Karpas-422 (cell line): ENCODE measurements at places on chromosomes 5 and 9.

DNA sequence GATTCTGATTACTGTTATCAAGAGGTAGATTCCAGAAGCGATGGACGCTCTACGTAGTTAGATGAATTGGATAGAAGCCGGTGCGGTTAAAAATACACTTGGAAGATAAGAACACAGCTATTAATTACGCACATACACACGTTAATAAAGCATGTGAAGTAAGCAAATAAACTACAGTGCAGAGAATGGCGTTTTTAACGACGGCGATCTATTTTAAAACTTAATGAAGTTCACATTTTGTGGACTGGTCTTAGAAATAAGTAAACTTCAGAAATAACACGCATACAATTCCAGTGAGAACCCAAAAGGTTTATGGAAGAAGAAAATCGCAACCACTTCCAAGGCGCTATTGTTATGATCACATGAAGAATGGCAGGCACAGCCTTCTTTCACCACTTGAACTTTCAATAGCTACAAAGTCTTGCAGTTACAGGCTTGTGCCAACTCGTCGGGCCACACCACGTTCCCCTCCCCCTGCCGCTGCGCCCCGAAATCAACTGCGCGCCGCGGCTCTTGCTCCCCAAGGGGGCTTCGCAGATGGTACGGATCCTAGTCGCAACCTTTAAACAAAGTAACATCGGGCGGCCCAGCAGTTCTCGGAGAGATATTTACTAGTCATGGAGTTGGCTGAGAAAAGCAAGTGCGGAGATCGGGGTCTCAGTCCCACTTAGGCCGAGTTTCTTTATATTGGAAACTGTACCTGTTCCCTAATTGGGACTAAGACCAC lies 866 bp upstream of the SEMA6A start:
- DNase-seq = peak; percentile 44

GRCh38 chr5:71938895-71939294 lies 168.4 kb upstream of the MAP1B start:
- no peak for DNase-seq

DNA sequence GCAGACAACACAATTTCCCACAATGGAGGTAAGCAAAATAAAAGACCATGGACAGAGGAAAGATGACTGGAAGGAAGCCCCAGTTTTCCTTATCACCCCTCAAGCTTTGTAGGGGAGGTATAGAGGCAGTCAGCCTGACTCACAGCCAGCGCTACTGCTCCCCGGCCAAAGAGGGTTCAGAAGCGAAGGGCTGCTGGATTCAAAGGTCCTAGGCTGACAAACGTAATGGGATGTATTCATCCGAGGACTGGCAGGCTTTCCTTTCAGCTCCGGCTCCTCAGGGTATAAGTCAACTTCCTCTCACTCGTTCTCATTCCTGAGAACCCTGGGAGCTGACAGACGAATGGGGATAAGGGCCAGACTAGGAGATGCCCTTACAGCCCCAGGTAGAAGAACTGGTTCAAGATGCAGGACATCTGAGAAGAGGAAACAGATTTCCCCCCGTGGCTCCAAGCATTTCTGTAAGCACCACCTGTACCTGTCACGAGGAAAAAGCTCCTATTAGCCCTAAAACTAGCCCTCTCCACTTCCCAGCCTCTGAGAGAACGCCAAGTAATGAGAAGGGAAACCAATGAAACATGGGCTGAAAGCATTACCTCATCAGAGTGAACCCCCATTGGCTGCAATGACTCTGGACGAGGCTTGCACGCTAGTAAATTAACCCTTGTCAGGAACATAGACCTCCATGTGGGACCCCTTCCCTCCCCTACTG lies 22.1 kb upstream of the FAM13B start:
- DNase-seq = peak; percentile 49

GRCh38 chr9:130243015-130243881 lies 22.3 kb upstream of the HMCN2 start:
- peak; percentile 92 for DNase-seq

- no peak for DNase-seq
Observed at GRCh38 chr5:139146809-139147482, 51.2 kb downstream of the SIL1 start.

DNA sequence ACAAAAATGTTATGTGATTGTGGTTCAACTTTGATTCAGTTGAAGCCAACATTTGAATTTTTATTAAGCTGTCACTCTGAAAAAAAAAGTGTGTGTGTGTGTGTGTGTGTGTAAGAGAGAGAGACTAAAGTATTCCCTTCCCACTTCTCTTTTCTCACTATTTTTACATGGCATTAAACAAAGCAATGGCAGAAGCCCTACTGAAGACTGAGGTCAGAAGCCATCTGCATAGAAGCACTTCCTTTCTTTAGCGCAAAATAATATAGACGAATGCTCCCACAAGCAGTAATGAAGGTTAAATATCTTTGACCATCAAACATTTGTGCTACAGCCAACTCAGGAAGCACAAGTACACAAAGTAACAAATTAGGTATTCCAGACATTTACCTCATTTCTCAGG lies 540.5 kb downstream of the KCTD16 start:
- DNase-seq = peak; percentile 45

GRCh38 chr5:127899214-127899610 lies 184.4 kb upstream of the SLC12A2 start:
- DNase-seq = no peak

GRCh38 chr9:131385296-131385695 lies 8.6 kb upstream of the PRRC2B start:
- DNase-seq = no peak

- no peak for DNase-seq
Observed at GRCh38 chr5:110169461-110169860, 479.7 kb downstream of the MAN2A1 start.

DNA sequence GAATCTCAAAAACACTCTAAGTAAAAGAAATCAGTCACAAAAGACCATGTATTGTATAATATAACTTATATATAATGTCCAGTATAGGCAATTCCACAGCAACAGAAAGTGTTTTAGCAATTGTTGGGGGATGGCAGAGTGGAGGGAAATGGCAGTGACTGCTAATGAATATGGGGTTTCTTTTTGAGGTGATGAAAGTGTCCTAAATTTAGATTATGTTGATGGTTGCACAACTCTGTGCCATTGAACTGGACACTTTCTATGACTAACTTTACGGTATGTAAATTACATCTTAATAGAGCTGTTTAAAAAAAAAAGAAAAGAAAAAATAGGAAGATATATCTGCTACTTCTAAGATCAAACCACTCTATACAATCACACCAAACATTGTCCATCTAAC lies 124.9 kb upstream of the ZNF462 start:
- no peak for DNase-seq

GRCh38 chr9:21357479-21358460 lies 7.1 kb upstream of the IFNA6 start:
- no peak for DNase-seq

- DNase-seq = peak; percentile 27
Observed at GRCh38 chr9:125659201-125659840, 47.7 kb downstream of the MAPKAP1 start.

DNA sequence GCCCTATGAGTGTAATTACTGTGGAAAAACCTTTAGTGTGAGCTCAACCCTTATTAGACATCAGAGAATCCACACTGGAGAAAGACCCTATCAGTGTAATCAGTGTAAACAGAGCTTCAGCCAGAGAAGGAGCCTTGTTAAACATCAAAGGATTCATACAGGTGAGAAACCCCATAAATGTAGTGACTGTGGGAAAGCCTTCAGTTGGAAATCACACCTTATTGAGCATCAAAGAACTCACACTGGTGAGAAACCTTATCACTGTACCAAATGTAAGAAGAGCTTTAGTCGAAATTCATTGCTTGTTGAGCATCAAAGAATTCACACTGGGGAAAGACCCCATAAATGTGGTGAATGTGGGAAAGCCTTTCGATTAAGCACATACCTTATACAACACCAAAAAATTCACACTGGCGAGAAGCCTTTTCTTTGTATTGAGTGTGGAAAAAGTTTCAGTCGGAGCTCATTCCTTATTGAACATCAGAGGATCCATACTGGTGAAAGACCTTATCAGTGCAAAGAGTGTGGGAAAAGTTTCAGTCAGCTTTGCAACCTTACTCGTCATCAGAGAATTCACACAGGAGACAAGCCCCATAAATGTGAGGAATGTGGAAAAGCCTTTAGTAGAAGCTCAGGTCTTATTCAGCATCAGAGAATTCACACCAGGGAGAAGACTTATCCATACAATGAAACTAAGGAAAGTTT lies 9.9 kb downstream of the ZNF189 start:
- no peak for DNase-seq

GRCh38 chr9:109901201-109901600 lies 121.2 kb downstream of the PALM2AKAP2 start:
- no peak for DNase-seq

DNA sequence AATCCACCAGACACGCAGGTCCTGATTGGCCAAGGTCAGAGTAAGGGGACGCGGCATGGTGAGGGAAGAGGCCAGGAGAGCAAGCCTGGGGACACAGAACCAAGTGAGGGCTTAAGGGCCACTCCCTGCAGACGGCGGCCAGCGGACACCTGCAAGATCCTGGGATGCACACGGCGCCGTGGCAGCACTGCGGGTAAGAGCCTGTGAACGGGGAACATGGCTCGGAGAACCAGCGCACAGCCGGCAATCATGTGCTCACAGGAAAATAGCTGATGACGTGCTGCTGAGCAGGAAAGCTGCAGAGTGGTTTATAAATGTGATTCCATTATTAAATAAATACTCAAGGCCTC lies 27.0 kb upstream of the NSMF start:
- no peak for DNase-seq

DNA sequence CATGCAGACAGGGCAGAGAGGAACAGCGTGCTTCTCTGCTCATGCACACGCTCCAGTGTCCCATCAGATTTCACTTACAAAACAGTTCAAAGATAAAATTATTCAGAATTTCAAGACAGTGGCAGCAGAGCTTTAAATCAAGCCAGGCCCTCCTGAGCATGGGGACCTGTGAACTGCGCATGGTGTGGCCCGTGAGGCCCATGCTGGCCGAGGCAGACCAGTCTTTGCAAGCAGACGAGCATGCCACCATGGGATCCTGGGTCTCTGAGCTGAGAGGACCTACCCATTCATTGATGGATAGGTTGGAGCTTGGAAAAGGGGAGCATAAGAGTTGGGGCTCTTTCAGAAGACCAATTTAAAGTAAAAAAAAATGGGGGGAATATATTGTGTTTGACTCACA lies 35.0 kb upstream of the SAP30L start:
- no peak for DNase-seq

DNA sequence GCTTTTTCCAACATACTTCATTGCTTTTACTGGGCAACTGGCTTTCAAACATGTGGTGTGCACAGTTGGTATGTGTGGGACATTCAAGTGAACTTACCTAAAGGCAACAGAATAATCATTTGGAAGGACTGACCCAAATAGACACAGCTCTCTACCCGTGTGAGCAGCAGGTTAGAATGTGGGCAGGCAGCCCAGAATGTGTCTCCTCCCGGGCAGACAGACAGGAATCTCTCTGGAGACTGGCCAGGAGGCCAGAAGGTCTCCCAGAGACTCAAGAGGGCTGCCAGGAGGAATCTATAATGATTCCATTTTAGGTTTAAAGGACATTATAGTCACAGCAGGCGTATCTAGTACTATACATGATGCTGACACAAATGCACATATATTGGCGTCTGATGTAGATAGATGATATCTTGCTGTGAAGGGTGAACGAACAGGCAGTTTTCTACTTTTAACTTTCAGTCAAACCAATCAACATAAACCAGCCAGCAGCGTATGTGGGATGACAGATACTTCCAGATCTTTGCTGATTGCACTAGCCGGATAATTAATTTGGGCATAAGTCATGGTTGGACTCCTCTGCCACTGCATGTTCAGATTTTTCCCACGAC lies 297.4 kb upstream of the ZNF608 start:
- DNase-seq = no peak

DNA sequence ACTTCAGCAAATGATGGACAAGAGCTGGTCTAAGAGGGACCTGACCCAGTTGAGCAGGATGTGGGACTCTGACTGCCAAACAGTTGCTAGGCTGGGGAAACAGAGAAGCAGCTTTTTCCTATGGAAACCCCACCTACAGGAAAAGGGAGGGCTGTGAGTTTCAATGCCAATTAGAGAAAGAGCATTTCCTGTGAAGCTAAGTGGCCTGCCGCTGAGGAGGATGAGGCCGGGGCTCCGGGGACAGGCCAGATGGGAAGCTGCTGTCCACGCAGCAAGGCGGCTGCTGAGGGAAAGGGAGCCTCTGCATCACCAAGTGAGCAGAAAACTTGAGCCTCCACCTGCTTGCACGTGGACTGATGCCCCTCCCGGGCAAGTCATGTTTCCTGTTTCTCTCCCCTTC lies at the start of gene PCDH12:
Gene PCDH12, minus strand, starts transcription at position 90 of the 400 bp plus-strand sequence. CDS start 351 bp downstream, outside the sequence.
- no peak for DNase-seq

DNA sequence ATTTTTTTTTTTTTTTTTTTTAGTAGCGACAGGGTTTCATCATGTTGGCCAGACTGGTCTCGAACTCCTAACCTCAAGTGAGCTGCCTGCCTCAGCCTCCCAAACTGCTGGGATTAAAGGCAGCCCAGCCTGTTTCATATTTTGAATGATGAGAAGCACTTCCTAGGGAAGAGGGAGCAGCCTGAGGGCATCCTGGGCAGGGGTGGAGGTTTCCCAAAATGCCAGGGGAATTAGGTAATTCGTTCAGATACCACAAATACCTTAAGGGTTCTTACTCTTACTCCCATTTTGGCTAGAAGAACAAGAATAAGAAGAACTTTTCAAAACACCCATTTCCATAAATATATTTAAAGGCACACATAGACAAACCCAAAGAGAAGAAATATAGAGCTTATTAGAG lies 29.5 kb upstream of the RAPGEF1 start:
- DNase-seq = no peak

DNA sequence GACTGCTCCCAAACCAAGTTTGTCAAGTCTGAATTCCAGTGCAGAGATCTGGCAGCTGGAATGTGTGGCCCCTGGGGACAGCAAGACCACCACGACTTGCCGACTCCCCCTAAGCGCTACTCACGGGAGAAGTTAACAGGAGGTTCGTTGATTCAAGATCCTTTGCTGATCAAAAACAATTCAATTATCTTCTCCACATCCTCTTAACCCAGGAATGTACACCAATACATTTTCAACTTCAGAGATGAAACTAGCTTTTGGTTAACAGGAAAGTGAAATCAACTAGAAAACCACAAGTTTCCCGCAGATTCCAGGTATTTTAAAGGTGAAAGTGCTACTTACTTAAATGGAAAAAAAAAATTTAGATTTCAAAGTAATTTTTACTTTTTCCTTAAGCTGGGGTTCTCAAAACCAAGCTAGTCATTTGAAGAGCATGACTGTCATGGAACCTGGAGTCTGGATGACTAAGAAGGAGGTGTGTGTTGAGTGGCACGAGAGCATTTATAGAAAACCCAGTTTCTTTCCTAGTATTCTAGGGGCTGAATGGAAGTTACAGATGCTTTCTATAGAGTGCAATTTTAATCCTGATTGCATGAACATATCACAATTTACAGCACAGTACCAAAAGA lies 257.5 kb upstream of the PANK3 start:
- no peak for DNase-seq

DNA sequence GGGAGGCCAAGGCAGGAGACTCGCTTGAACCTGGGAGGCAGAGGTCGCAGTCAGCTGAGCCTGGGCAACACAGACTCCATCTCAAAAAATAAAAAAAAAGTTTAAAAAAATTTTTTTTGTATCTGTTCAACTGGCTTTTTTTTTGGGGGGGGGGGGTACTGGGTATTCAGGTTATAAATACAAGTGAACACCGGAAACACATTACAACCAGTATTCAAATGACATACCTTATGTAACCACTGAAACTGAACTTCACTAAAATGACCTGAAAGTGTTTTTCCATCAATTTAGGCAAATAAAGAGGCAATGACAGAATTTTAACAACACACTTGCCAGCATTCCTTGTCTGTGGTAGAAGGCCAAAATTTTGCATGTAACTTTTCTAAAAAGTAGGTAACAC lies 33.5 kb downstream of the STRBP start:
- peak; percentile 74 for DNase-seq
